ENCODE measurements at places on chromosomes 7 and 10. TPM values are rescaled to one million over a fixed set of nuclear protein-coding genes. Genes with fewer than 3 reads are reported as not detected.

DNA sequence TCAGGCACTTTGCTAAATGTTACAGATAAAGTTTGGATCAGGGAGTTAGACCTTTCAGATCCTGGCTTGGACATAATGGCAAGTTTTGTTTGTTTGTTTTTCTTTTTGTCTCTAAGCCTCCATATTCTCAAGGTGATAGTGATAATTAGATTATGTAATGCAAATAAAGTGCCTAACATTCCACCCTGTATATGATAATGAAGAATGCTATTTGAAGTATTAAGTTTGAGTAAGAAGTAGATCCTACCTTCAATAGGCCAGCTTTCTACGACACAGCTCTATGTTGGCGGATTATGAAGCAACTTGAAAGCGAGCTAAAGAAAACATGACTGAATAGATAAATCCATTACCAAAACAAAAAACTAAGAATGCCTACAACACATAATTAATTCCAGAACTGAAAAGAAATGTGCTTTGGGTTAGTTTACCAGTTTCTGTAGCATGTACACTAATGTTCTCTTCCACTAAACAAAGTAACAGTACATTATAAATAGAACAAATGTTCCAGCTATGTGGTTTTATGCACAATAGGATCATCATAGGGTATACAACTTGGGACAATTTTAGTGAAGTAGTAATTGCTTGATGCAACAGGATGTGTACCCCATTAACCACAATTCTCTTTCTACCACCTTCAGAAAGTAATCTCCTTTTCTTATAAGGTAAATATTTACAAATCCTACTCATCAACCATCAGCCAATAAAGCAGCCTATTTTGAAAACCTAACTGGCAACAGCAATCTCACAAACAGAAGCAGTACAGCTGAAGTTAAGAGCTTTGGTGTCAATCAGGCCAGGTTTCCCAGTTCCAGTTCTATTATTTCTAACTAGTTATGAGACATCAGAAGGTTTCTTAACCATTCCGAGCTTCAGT lies 1.5 kb downstream of the SEM1 start:
- DNase-seq: no peak

The C10orf62 gene
- 0.63 TPM for total RNA-seq

The SUMF2 gene
- total RNA-seq: 95.0 TPM

The GNAT3 gene
- not detected for total RNA-seq

GRCh38 chr10:121753726-121754476 lies 155.7 kb upstream of the FGFR2 start:
- DNase-seq: no peak

The VPS37D gene
- 2.9 TPM for total RNA-seq

DNA sequence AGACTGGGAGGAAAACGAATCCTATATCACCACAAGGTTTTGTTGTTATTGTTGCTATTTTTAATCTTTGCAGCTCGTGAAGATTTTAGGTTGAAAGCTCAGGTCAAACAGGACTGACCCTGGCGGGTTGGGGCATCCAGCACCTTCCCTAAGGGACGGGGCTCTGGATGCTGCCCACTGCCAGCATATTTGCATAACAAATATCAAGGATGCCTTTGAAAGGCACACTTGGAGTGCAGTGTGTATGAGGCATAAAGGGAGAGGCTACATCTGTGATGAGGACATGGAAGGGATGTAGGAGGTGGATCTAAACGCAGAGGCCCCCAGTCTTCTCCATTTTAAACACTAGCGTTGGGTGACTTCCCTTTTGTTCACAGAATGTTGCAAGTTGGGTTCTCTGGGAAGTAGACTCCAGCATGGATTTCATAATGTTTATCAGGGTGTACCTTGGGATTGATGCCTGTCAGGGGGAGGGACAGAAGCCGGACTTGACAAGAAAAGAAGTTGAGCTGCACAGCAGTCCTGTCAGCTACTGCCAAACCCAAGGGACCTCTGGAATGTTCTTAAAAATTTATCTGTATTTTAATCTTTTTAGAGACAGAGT lies 181.1 kb upstream of the IMMP2L start:
- no peak for DNase-seq

DNA sequence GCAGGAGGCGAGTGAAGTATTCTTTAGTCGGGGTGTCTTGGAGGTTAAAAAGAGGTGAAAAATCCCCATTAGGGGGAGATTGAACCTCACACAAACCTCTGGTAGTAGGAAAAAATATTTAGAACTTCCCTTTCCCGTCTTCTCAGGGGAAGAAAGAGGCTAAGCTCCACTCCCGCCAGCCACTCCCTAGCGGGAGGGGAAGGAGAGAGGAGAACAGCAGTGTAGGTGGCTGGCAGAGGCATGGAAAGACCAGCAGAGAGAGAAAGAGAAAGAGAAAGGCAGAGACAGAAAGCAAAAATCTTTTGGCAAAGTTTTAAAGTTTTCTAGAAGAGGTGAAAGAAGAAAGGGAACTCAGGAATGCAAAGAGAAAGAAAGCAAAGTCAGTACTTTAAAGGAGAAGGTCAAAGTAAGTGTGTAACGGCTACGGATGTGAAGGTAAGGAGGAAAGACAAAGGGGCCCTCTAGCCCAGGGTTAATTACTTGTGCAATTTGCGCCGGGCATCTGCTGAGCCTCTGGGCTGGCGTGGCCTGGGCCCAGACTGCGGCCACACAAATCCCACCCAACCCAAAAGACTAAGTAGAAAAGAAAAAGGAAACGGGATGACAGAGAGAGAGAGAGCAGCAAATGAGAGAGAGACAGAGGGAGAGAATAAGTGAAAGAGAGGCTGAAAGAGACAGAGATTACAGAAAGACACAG lies 72.3 kb upstream of the ZNF746 start:
- no peak for DNase-seq

- DNase-seq: no peak
Measured at GRCh38 chr7:113263749-113264148, 145.4 kb upstream of the SMIM30 start.

DNA sequence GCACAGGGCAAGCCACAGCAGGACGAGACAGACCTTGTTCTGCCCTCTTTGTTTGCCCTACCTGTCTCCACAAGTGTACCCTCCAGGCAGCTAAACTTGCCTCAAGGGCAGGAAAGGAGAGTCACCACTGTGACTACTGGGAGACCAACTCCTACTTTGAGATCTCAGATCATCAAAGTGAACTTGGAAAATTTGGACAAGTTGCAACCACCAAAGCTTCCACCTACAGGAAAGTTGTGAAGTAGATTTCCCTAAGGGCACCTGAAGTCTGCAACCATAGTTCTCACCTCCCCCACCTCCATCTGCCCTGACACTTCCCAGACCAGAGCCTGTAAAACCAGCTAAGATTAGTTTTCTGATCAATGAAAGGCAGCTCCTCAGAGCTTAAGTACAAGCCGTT lies 2.5 kb upstream of the WDR91 start:
- no peak for DNase-seq

- DNase-seq: no peak
Measured at GRCh38 chr10:125568156-125568555, 114.8 kb downstream of the TEX36 start.

GRCh38 chr7:116702046-116702785 lies 30.2 kb downstream of the MET start:
- DNase-seq: no peak

The TMEM270 gene
- 0.25 TPM for total RNA-seq

DNA sequence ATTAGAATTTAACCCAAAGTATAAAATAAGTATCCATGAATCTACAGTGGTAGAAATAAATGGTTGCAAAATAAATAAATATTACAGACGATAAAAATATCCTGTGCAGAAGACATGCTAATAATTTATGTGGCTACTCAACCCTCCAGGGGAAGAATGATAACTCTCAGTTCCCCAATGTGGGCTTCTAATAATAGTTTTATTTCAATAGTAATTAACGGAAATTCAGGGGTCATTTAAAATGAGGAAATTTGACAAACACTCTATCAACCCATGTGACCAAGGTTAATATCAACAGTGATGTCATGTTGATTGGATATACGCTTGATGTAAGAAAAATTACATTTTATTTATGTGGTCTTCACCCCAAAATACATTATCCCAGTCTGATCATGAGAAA lies 1082.6 kb upstream of the LRRTM3 start:
- no peak for DNase-seq

The SHTN1 gene
- total RNA-seq: 26.2 TPM

DNA sequence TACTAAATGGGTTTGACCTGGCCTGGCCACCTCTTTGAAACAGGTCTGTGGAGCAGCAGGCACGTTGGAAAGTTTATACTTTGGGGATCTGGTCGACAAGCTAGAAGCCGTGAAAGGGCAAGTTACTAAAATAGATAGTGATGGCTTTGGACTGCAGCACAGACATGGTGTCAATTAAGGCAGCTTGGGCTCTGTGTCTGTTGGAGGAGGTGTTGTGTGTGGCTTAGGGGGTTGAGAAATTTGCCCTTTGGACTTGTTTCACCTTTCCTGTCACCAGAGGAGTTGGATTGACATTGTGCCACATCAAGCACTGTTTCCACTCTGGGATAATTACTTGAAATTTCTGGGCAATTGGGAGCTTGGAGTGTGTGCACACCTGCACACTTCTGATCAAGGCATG lies 251.8 kb upstream of the MKI67 start:
- DNase-seq: no peak

The CYP3A4 gene
- 3.0 TPM for total RNA-seq

DNA sequence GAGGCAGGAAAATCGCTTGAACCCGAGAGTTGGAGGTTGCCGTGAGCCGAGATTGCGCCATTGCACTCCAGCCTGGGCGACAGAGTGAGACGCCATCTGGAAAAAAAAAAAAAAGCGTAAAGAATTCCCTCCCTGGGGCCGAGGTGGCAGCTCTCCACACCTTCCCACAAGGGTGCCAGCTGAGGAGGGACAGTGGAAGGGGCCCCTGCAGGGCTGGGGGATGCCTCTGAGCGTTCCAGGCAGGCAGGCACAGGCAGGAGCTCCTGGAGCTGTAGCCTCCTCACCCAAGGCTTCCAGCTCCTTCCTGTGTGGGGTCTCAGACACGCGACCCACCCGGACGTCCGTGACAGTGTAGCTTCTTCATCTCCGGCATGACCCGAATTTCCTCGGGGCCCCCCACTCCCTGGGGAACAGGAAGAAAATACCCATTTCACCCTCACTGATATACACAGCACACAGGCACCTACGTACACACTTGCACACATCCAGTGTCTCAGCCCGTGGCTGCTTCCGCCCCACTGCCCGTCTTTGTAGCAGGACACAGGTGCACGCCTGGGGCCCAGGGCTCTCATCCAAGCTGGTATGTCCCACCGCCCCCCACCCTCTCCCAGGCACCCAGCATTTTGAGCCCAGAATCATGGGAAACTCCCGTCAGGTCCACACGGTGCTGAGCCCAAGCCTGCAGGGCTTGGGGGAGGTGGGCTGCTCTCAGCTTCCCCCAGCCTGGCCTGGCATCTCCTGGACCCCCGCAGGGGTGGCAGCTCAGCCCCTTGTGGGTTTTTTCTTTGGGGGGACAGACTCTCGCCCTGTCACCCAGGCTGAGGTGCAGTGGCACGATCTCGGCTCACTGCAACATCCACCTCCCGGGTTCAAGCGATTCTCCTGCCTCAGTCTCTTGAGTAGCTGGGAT lies 25.7 kb downstream of the GRIFIN start:
- DNase-seq: no peak

The VOPP1 gene
- 34.3 TPM for total RNA-seq

DNA sequence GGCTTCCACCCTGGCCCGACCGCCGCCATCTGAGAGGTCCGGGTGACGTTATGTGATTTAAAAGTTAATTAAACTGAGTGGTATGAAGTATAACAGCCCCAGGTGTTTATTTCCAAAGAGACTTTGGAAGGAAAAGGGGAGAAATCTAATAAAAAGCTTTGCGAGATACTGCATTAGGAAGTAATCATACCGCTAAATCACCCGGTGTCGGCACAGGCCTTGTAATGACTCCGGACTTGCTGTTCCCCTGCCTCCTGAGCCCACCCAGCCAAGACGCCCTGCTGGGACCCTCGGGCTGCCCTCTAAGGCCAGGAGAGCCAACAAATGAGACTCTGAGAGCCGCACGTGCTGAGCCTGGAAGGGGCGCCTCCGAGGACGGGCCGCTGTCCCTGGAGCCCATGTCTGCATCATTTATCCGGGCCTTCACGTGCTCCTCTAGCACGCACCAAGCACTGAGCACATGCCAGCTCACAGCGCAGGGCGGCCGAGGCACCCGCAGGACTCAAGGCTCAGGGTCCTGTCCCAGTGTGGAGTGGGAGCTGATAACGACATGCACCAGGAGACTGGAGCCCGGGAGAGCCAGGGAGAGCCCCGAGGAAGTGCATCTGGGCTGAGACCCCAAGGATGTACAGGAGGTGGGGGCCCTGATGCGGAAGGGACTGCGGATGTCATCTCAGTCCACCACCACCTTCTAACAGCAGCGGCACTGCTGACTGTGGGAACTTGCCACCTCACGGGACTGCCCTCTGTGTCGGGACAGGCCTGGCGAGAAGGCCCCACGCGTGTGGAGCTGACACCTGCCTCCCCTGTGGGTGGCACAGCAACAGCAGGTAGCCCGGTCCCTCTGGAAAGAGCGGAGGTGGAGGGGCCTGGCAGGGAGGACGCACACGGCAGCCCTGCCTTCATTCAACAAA lies 182.7 kb downstream of the ELFN1 start:
- peak; percentile 53 for DNase-seq

The CPA4 gene
- 8.6 TPM for total RNA-seq

The TSPAN15 gene
- total RNA-seq: 49.2 TPM

DNA sequence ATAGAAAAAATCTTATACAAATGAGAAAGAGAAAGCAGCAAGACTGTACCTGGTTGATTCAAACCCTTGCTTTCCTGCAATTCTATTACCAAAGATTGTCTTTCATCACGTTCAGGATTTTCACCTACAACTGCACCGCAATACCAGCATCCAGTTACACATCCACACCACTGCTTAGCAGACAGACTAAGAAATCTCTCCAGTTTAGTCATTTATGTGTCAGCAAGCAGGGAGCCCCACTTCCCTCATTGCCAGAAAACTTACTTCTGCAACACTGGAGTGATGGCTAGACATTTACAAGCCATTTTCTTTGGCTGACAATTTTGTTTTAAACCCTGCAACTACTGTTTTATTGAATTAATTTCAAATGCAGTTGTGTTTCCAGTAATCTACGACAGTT lies 359.6 kb upstream of the MEOX2 start:
- DNase-seq: no peak

GRCh38 chr10:121591186-121591585 lies 7.1 kb downstream of the FGFR2 start:
- DNase-seq: no peak

The PKD1L1 gene
- 0.03 TPM for total RNA-seq

The RELN gene
- total RNA-seq: 0.79 TPM

DNA sequence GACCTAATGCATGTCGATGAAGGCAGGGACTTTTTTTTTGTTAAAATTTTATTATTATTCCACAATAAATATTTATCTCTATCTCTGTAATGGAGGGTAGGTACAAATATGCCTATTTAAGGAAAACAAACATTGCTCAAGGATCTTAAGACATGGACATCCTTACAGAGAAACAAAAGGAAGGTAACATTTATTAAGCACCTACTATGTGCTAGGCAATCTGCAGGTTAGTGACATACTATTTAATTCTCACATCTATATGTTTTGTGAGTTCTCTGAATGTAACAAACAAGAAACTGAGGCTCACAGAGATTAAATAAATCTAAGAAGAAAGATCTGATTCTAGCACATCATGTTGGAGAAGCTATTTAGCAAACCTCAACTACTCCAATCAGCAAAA lies 32.1 kb downstream of the LMOD2 start:
- DNase-seq: no peak

- no peak for DNase-seq
Measured at GRCh38 chr7:131100357-131101054, 227.2 kb upstream of the MKLN1 start.

- no peak for DNase-seq
Measured at GRCh38 chr7:108030516-108030915, 27.6 kb upstream of the LAMB1 start.

- DNase-seq: peak; percentile 12
Measured at GRCh38 chr7:80259-81067, 111.9 kb upstream of the FAM20C start.

- DNase-seq: peak; percentile 84
Measured at GRCh38 chr7:873367-874002, 2.9 kb upstream of the GET4 start.

The SLC18A3 gene
- total RNA-seq: not detected

The ACTR3C gene
- total RNA-seq: 17.3 TPM

Data from pancreas (tissue), 10 donors.